ENCODE measurements at places on chromosomes 1 and 21. TPM values are rescaled to one million over a fixed set of nuclear protein-coding genes. Genes with fewer than 3 reads are reported as not detected.

Gene GJA8
- not detected for total RNA-seq

Gene LCE2B
- total RNA-seq = not detected

Gene AJAP1
- total RNA-seq = under 0.01 TPM

Gene OR2L8
- 0.08 TPM for total RNA-seq

Gene PRDM2
- total RNA-seq = 9.6 TPM

Gene ACTN2
- 0.19 TPM for total RNA-seq

Gene ZNF436
- 8.0 TPM for total RNA-seq

Gene SERPINC1
- 742 TPM for total RNA-seq

Gene CDA
- 0.42 TPM for total RNA-seq

Gene C1QC
- 57.6 TPM for total RNA-seq

Gene SMPDL3B
- total RNA-seq = 0.33 TPM

Gene S100A12
- 35.2 TPM for total RNA-seq

Gene SVBP
- 21.4 TPM for total RNA-seq

Gene GSTM2
- 15.1 TPM for total RNA-seq

Gene OR10J1
- total RNA-seq = not detected

Gene RIMS3
- 1.0 TPM for total RNA-seq

Gene LCE1B
- total RNA-seq = not detected

Gene OLIG2
- total RNA-seq = not detected

Gene IFI44L
- 6.5 TPM for total RNA-seq

Gene OLFML3
- total RNA-seq = 13.6 TPM

Gene LCK
- total RNA-seq = 3.8 TPM

Gene MYBPHL
- total RNA-seq = not detected
